Hypothalamus (tissue), 51 donors: ENCODE measurements at places on chromosomes 11 and 22.

GRCh38 chr22:47225931-47226633, 463.6 kb downstream of the TBC1D22A start:
- DNase-seq, result no peak

- DNase-seq, result no peak
These were observed 3.6 kb upstream of the MAPK12 start for GRCh38 chr22:50264946-50265669.

DNA sequence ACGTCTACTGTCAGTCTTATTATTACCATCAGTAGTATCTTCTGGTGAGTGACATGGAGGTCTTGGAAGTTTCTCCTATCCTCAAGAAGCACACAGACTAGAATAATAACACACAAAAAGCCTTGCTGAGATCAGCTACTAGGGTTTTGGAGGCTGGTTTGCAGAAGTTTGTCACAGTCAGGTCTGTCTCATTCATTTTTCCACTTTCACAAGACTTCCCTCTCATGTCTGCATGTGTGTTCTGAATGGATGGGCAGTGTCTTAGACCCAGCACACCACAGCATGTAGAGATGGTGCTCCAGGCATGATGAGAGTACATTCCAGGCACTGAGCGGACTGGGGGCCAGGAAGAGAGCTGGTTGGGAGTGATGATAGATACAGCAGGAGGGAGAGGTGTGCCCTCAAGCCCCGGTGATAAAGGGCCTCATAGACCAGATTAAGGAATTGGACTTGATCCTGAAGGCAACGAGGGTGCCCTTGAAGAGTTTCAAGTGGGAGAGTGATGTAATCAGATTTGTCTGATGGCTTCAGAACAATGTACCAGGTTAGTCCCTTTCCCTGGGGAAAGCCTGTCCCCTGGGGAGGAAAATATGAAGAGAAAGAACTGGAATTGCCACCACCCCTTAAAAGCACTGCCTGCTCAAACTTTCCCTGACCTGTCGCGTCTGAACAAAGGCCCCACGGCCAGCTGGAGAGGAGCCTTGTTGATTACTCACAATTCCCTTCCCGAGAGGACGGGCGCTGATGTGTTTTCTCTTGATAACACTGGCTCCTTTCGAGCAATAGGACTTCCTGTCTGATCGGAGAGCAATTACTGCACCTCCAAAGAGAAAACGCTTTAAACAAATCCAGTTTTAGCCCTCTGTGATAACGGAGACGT, 45.1 kb upstream of the LMO2 start:
- DNase-seq, result no peak

DNA sequence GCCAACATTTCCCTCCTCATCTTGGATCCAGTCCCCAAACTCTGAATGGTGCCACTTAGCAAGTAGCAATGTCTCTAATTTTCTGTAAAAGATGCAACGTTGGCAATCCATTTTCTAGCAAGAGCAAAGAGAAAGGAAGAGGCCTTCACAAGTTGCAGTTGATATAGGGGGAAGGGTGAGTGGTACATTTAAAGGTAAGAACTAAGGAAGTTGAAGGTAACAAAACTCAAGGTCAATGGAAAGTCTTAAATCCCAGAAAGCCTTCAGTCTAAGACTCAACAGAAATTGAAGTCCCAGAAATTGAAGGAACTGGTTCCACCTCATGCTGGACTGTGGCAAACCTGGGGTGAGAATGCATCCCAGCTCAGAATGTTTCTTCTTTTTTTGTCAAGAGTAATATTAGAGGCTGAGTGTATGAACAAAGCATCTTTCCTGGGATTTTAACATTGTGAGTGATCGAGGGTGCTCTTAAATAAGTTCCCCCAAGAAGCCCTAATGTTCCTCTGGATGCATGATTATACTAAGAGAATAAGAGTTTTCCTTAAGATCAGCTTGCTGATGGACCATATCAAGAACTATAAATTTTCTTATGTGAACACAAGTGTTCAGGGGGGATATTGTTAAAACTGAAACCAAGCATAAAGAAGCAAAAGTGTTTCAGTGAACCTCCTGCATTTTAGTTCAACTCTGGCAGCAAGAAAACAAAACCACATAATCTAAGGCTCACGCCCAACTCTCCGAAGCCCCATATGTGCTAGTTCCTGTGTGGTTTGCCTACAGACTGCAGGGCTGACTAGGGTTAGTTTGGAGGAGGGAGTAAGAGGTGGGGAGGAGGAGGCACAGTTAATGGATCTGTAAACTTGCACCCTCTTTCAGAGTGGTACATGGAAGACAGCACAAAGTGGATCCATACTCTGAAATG, at the start of gene GRAP2:
GRAP2 (plus strand) TSS at position 779 of the 922 bp plus-strand sequence. CDS start 46,023 bp downstream, outside the sequence.
- DNase-seq, result no peak

DNA sequence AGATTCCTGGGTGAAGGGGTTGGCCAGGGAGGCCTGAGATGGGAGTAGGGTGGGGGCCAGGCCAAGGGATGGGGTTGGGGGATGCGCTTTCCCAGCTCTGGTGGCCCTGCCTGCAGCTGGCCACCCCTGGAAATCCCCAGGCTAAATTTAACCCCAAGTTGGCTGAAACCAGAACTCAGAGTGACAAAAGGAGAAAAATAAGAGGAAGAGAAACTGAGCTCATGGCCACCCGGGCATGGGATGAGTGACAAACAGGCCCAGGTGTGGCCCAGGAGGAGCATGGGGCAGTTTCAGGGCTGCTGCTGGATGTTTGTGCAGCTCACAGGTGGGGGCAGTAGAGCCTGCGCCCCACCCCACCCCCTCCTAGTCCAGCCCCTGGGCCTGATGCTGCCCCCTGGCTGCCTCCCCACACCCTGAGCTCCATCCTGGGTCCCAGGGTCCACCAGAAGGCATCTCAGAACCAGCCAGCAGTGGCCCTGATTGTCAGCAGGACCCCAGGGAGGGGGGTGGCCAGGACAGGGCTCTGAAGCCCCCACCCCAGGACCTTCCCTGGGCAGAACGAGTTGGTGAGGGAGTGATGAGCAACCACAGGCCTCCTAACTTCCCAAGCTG, 48.0 kb downstream of the IGLL5 start:
- no peak for DNase-seq

DNA sequence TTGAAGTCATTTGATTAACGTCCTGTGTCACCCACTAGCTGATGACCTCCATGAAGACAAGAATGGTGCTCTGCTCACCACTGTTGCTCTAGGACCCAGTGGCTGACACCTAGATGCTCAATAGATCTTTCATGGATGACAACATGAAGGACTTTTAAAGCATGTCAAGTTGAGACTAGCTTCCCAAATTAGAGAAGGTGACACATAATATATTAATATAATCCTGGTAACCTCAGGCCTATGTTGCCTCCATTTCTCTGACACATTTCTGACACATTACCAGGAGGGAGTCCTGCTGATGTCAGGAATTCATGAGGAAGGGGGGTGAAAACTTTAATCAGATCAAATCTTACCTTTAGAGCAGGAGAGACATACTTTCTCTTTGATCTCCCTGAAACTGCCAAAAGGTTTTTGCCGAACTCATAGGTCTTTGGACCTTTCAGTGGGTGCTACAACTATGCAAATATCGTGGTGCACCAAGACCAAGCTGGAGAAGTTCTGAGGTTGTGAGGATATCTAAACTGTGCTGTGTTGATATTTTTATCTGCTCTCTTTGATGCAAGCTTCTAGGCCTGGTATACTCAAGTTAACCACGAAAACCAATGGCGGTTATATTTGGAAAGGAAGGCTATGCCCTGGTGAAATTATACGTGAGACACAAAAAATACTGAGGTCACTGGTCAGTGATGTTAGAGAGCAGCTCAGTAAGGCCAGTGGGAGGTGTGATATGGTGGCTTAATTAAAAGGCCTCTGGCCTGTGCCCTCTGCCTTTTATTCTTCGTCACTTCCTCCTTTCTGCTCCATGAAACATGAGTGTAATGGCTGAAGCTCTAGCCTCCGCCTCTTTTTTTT, 13.2 kb upstream of the AMPD3 start:
- no peak for DNase-seq

- no peak for DNase-seq
These were observed 41.2 kb upstream of the ALX4 start for GRCh38 chr11:44351006-44351660.

DNA sequence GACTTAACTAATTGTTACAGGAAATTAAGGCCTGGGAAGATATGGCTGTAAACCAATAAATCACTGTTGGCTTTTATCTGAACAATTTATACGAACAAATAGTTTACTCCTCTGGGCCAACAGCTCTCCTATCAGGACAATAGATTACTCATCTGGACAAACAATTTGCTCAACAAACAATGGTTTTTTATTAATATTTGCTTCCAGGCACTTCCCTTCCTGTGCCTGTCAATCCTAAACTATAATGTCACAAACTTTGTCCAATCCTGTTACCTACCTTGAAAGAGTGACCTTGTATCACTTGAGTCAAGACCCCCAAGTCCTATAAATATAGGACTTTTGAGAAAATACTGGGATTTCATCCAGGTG, 87.6 kb upstream of the OR9Q1 start:
- DNase-seq, result no peak

DNA sequence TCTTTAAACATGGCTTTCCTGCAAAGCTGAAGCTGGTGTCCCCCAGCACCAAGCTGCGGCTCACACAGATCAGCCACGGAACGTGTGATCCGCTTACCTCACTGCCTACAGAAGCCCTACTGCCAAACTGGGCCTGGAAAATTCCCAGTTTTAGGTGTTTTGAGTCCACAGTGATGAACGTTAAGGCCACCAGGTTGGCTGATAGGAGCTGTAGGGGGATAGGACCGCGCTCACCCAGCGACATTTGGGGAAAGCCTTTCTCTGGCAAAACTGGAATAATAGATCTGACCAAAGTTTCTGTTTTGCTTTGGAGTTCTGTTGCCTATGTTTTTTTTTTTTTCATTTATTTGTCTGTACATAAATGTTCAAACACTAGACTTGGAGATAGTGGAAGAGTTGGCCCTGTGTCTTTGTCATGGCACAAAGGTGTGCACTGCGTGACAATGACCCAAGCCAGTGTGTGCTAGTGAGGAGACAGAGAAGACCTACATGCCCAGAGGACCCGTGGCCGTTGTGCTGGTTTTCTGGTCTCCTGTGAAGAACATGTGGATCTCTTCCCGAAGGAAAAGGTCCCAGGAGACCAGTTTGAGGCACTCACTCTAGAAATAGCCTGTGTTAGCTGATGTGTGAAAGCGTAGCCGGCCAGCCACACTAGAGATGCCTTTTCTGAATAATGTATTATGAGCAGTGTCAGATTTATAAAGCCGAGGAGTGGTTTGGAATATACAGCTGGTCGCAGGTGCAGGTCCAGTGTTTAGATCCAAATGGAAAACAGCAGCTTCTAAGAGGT, 15.0 kb downstream of the ASPHD2 start:
- no peak for DNase-seq

DNA sequence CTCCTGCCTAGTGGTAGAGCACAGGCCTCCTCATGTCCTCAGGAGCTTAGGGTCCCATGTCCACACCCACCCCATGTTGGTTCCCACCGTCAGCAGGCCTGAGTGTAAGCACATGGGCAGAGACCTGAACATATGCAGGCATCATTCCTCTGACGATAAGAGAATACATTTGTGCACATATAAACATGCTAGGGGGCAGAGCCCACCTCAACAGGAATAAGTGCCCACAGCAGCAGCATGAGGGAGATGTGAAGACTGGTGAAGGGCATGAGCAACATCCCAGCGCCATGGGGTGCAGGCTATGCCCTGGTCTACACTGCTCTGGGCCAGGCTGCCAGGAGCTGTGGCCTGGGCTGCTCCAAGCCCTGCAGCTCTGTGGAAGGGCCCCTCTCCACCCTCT, 16.9 kb downstream of the ADORA2A start:
- DNase-seq, result no peak

DNA sequence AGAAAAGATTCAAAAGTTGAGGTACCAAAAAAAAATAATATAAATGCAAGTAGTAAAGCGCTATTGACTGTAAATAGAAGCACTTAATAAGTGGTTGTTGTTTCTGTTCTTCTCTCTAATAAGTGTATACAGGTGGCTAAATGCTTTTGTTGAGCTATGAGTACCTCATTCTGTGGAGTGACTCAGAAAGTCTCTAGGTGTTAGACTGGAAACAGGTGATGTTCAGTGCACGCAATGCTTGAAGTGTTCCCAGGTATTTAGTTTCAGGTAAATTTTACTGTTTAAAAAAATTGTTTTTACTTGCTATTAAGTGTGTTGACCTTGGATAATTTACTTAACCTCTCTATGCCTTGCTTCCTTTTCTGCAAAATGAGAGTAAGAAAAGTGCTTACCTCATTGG, 24.2 kb downstream of the POU2AF3 start:
- DNase-seq, result no peak
